ENCODE measurements at places on chromosomes 12 and 14. TPM values are rescaled to one million over a fixed set of nuclear protein-coding genes. Genes with fewer than 3 reads are reported as not detected.

Gene POTEG
- total RNA-seq: not detected

Gene RTL1
- total RNA-seq: not detected

Gene OTUB2
- total RNA-seq: 0.21 TPM

Gene CELA1
- total RNA-seq: not detected

Gene E2F7
- total RNA-seq: not detected

Gene IKZF4
- total RNA-seq: 1.6 TPM

Gene CAPZA3
- total RNA-seq: not detected

Gene TTC6
- total RNA-seq: not detected

DNA sequence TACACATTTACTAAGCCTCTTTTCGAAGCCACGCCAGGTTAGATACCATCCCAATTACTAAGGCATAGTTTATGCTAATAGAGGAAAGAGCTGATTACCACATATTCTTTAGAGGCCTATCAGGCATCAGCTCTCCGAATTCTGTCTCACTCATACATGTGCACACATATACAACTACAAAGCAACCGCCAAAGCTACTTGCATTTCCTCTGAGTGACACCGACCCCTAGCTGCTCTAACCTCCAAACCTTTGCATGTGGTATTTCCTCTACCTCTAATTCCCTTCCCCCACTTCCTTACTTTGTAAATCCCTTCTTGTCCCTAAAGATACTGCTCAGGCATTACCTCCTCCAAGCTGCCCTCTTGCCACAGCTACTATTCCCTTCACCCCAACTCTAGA, 107.2 kb downstream of the DUSP6 start:
- no peak for DNase-seq

GRCh38 chr14:53894456-53894855, 62.2 kb downstream of the BMP4 start:
- no peak for DNase-seq

- DNase-seq: no peak
These were observed 514.2 kb downstream of the VRK1 start for GRCh38 chr14:97311411-97311810.

DNA sequence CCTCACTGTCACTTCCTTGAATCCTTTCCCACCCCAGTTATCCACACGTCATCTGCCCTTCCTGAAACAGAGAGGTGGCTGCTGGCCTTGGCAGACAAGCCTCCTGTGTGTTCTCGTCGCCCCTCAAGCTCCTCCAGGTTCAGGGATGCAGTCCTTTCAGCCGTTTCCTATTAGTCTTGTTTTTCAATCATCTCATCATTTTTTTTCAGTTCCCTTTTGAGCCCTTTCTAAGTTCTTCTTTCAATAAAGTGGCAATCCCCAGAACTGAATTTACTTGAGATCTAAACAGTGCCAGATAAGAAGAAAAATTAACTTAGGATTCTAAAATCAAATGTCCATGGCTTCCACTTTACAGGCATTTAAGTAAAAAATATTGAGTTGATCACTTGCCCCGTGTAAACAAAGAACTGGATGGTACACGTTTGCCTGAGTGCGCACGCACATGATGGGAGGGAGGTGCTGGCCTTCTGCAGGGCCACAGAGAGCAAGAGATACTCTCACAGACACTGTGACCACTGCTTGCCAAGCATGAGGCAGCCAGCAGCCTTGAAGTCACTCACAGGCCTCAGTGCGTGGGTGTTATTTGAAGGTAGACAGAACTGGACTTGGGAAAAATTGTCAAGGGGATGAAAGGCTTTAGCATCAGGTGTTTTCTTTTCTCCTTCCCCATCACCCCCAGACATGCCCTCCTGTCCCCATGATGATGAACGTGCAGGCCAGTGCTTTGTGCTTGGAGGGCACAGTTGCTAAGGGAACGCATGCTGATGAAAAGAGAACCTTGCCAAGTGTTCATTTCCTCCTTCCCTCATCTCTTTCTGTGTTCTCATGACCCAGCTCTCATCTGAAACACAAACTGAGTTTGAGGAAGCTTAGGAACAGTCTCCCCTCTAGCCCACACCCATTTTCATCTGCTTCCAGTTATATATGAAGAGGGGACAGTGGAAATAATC, 408.3 kb downstream of the EGLN3 start:
- DNase-seq: no peak

DNA sequence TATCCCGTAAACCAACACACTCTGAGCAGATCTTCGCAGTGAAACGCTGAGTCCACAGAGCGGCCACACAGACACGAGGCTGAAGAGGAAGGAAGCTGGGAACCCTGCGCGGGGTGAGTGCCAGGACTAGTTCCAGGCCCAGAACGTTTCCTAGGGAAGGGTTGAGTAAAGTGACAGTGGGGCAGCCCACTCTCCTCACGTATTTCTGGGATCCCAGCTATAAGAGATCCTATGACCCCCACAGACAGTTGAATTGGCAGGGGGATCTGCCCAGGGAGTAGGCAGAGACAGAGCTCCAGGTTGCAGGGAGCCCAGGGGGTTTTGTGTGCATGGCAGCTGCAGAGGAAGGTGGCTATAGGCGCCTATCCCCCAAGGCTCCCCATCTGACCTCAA, 51.1 kb downstream of the GTF2A1 start:
- DNase-seq: peak; percentile 76

GRCh38 chr14:68775614-68776126, 17.2 kb downstream of the ZFP36L1 start:
- peak; percentile 49 for DNase-seq

DNA sequence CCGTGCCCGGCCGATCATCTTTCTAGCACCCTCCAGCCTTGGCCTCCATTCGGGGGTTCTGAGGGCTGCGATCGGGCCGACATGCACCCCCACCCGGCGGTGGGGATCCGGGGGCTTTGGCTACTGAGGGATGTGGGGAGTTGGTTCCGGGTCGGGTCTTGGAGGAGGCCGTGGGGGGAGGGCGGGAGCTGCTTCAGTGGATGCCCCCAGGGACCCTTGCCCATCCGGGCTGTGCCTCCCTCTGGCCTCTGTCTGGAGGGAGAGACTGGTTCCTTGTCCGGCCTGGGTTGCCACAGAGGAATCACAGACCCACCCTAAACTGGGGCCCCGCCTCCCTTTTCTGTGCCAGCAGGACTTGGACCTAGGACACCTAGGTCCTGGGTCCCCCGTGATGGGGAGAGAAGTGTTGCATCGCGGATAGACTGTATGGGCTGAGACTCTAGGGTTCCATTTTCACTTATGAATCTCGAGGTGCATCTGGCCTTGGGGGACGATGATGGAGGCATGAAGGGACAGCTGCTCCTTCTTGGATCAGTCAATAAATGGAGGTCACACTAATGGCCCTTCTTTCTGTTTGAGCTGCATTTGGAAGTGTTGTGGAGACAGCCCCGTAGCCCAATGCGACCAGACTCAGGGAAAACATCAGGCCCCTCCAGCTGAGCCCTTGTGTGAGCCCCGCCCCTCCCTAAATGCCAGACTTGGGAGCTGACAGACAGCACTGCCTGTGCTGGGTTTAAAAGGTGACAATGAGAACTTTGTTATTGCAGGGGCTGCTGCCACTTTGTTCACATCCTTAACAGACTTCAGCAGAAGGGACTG, 577 bp downstream of the DTX3 start:
- peak; percentile 82 for DNase-seq

- no peak for DNase-seq
These were observed 664.6 kb downstream of the BCL11B start for GRCh38 chr14:98607341-98607910.

All from ascending aorta (tissue), 2 donors.